ENCODE measurements at places on chromosomes 11 and 22.

GRCh38 chr11:125274774-125275173 lies 110.2 kb downstream of the PKNOX2 start:
- no peak for DNase-seq

- DNase-seq: no peak
These were observed 61.0 kb downstream of the APIP start for GRCh38 chr11:34855021-34855753.

- no peak for DNase-seq
These were observed 256.3 kb upstream of the ARHGAP20 start for GRCh38 chr11:110968348-110969062.

DNA sequence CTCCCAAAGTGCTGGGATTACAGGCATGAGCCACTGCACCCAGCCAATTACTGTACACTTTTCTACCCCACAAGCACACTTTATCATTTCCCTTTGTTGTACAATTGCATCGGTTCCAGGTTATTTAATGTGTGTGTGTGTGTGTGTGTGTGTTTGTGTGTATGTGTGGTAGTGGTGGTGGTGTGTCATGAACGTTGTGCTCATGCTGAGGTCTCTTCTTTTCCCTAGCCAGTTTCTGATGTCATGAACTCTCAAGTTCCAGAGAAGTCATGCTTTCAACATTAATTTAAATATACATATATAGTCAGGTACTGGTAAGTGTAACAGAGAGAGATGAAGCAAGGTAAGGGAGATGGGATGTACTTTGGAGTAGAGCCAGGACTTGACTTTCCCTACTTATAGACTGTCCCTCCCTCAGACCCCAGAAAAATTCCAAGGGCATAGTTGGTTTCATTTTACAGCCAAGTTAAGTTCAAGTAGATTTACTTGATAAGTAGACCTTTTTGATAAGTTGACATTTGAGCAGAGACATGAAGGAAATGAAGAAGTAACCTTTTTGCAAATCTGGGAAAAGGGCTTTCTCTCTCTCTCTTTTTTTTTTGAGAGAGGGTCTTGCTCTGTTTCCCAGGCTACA lies 42.7 kb downstream of the WEE1 start:
- DNase-seq: peak; percentile 17

GRCh38 chr11:101169944-101170343 lies 40.3 kb upstream of the PGR start:
- no peak for DNase-seq

DNA sequence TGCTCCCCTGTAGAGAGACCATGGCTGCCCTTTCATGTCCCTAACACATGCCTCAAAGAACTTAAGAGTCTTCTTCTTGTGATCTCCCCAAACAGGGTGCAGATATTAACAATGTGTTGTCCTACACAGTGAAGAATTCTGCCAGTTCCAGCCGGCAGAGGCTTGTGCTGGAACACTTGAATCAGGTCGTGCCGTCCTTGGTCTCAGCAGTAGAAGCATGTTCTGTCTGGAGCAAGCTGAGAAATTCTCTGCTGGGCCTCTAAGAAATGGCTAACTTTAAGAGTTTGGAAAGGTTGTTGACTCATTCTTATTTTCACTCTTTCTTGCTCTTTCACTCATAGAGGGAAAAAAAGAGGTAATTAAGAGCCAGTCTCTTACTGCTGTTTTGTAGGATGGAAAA lies 71.1 kb upstream of the SLC25A18 start:
- DNase-seq: no peak

GRCh38 chr11:74462631-74463030 lies 4.7 kb downstream of the KCNE3 start:
- no peak for DNase-seq

GRCh38 chr11:40508303-40508702 lies 951.1 kb downstream of the LRRC4C start:
- DNase-seq: no peak

GRCh38 chr22:37259540-37260029 lies 15.5 kb upstream of the RAC2 start:
- no peak for DNase-seq

- no peak for DNase-seq
These were observed 3.1 kb upstream of the CPT1A start for GRCh38 chr11:68844801-68845200.

- DNase-seq: no peak
These were observed 141.6 kb upstream of the CADM1 start for GRCh38 chr11:115645631-115646317.

DNA sequence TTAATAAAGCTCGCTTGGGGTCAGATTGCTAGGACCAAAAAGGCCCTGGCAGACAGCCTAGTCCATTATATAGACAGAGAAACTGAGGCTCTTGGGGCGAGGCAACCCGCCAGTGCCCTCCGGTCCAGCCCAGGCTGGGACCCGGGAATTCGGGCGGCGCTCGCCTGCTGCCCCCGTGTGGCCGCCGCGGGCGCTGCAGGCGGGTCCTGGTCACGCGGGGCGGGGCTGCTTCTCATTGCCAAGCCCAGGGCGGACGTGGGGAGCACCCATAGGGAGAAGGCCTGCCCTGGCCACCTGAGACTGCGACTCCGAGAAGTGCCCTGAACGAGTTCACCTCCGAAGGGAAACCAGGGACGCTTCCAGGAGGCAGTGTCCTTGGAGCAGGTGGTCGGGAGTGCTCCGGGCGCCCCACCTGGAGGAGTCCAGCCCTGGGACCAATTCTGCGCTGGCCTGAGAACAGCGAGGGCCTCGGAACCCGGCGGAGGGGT lies 36.0 kb upstream of the CSNK1E start:
- peak; percentile 77 for DNase-seq

All from activated CD4-positive, alpha-beta T cell treated with anti-CD3 and anti-CD28 coated beads for 48 hours (primary cell).